LNCaP clone FGC (cell line): ENCODE measurements at places on chromosomes 11 and 22.

- DNase-seq = no peak
Observed at GRCh38 chr11:94028436-94028835, 7.3 kb downstream of the HEPHL1 start.

- DNase-seq = no peak
Observed at GRCh38 chr22:46967445-46968358, 205.3 kb downstream of the TBC1D22A start.

DNA sequence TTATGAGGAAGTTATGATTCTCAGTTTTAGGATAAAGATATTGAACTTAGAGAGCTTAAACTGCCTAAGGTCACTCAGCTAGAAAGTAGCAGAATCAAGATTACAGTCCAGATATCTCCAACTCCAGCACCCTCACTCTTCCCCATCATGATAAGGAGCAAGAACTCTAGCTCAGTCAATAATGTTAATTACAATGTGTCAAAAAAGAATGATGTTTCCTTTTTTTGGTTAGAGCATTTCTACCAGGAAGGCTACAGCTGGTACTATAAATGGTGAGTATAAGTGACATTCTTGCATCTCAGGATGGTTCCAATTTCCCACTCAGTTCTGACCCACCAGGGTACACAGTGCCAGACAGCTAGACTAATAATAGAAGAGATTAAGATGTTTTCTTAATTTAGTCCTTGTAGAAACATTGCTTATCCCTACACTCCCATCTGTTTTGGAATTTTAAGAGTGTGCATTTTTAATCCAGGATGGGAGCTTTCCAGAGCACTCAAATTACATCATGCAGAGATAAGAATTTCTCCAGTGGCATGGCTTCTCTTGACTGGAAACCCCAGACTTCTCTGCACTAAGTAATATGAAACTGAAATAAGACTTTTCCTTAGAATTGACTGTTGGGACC lies 21.6 kb upstream of the BBOX1 start:
- no peak for DNase-seq

- DNase-seq = no peak
Observed at GRCh38 chr22:29824677-29825076, 13.4 kb downstream of the ASCC2 start.

GRCh38 chr11:61919705-61920631 lies 2.6 kb upstream of the RAB3IL1 start:
- DNase-seq = no peak

GRCh38 chr11:70493089-70493474 lies 94.8 kb downstream of the CTTN start:
- DNase-seq = no peak

DNA sequence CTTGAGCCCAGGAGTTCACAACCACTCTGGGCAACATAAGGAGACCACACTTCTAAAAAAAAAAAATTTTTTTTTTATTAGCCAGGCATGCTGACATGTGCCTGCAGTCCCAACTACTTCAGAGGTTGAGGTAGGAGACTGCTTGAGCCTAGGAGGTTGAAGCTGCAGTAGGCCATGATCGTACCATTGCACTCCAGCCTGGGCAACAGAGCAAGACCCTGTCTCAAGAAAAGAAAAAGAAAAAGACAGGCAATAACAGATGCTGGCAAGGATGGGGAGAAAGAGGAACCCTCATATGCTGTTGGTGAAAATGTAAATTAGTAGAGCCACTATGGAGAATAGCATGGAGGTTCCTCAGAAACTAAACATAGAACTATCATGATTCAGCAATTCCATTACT lies 64.8 kb downstream of the PAK1 start:
- DNase-seq = no peak

- DNase-seq = no peak
Observed at GRCh38 chr11:45145083-45145378, 1.4 kb upstream of the PRDM11 start.

DNA sequence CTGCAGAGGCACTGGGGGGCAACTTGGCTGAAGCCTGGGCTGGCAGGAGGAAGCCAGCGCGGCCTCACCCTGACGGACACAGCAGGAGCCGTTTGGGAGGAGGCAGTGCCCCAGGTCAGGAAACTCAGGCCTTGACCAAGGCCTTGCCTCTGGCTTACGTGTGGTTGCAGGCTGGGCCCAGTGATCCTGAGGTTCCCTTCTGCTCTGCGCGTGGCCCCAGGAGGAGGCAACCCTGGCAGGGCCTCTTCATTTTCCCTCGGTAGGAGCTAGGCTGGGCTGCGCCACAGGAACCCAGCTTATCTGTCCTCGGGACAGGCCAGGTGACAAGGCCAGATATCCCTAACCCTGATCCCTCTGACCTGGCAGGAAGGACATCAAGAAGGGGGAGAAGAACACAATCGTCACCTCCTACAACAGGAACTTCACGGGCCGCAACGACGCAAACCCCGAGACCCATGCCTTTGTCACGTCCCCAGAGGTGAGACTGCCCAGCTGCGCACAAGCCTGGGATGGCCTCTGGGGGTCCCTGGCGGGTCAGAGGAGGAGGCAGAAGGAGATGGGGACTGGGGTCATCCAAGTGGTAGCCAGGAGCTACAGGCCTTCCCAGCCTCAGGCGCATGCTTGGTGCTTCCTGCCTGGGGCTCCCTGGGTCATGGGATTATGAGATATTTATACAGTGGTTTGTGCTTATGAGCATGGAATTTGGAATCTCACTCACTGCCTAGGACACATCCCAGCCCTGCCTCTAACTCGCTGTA lies 20.6 kb downstream of the POLR3H start:
- DNase-seq = no peak

GRCh38 chr22:19874307-19875060 lies 19.8 kb upstream of the GNB1L start:
- DNase-seq = no peak

DNA sequence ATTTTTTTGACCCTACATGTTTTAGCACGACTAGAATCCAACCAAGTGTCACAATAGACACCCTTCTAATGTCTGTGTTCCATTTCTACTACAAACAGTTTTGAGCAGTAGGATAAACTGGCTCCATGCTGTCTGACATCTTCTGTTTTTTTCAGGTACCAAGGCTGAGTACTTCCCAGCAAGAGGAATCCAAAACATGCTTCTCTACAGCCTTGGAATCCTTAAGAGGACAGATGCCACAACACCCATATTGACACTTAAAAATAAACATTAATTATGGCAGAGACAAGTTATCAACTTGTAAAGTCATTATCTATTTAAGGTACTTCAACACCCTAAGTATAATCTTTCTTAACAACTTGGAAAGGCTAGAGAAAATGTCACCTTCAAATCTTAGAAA lies 54.2 kb downstream of the LGR4 start:
- no peak for DNase-seq

- peak; percentile 11 for DNase-seq
Observed at GRCh38 chr22:44338906-44339305, 26.2 kb upstream of the SHISAL1 start.

GRCh38 chr11:464316-464715 lies 14.2 kb downstream of the PTDSS2 start:
- no peak for DNase-seq
